ENCODE measurements at places on chromosomes 7 and 10. TPM values are rescaled to one million over a fixed set of nuclear protein-coding genes. Genes with fewer than 3 reads are reported as not detected.

The C10orf67 gene
- polyA plus RNA-seq = 0.14 TPM

The PTN gene
- 136 TPM for polyA plus RNA-seq

The PKD1L1 gene
- polyA plus RNA-seq = 0.01 TPM

The CFTR gene
- 0.16 TPM for polyA plus RNA-seq

The TAF6 gene
- 28.2 TPM for polyA plus RNA-seq

The TDRD1 gene
- polyA plus RNA-seq = not detected

The SPDYE16 gene
- polyA plus RNA-seq = not detected

The CREB3L2 gene
- polyA plus RNA-seq = 57.8 TPM

The EPC1 gene
- polyA plus RNA-seq = 27.3 TPM

The SRRM3 gene
- polyA plus RNA-seq = 2.0 TPM

The ZNF680 gene
- polyA plus RNA-seq = 1.8 TPM

The THSD7A gene
- 0.06 TPM for polyA plus RNA-seq

The CAMK2B gene
- polyA plus RNA-seq = 0.12 TPM

The ARHGEF35 gene
- 0.10 TPM for polyA plus RNA-seq

The LRRC17 gene
- 964 TPM for polyA plus RNA-seq

The STOX1 gene
- polyA plus RNA-seq = 0.07 TPM

The CD36 gene
- polyA plus RNA-seq = 0.51 TPM

The CFAP43 gene
- not detected for polyA plus RNA-seq

The COL26A1 gene
- 0.06 TPM for polyA plus RNA-seq

The GDF2 gene
- polyA plus RNA-seq = not detected

The MSMB gene
- polyA plus RNA-seq = not detected

The NUTM2B gene
- not detected for polyA plus RNA-seq

The CSTF2T gene
- polyA plus RNA-seq = 7.0 TPM

The LEP gene
- not detected for polyA plus RNA-seq

The MLXIPL gene
- polyA plus RNA-seq = not detected

The TMEM196 gene
- polyA plus RNA-seq = not detected

The PODXL gene
- polyA plus RNA-seq = 0.79 TPM

The RASA4B gene
- polyA plus RNA-seq = 5.2 TPM

The HGF gene
- polyA plus RNA-seq = 129 TPM

The PLEKHS1 gene
- not detected for polyA plus RNA-seq

The AKR1C3 gene
- polyA plus RNA-seq = 10.7 TPM

The GFRA1 gene
- polyA plus RNA-seq = 7.5 TPM

The CPN1 gene
- polyA plus RNA-seq = not detected

The SPDYE5 gene
- not detected for polyA plus RNA-seq
